ENCODE measurements at places on chromosomes 2 and 18. TPM values are rescaled to one million over a fixed set of nuclear protein-coding genes. Genes with fewer than 3 reads are reported as not detected.

ALPG gene
- not detected for polyA plus RNA-seq

ANKRD29 gene
- 14.8 TPM for polyA plus RNA-seq

SERPINB2 gene
- polyA plus RNA-seq: 241 TPM

EPB41L3 gene
- polyA plus RNA-seq: 28.7 TPM

ENOSF1 gene
- 75.1 TPM for polyA plus RNA-seq

SPATA3 gene
- polyA plus RNA-seq: not detected

METTL21A gene
- polyA plus RNA-seq: 6.6 TPM

DCC gene
- polyA plus RNA-seq: not detected

DSG3 gene
- 130 TPM for polyA plus RNA-seq

CYS1 gene
- 0.29 TPM for polyA plus RNA-seq

GCG gene
- polyA plus RNA-seq: 0.14 TPM

PPP1R1C gene
- 1.1 TPM for polyA plus RNA-seq

CIB4 gene
- polyA plus RNA-seq: not detected

DES gene
- 686 TPM for polyA plus RNA-seq

MEIS1 gene
- 30.4 TPM for polyA plus RNA-seq

IL1B gene
- 4.3 TPM for polyA plus RNA-seq

SERPINB11 gene
- 11.7 TPM for polyA plus RNA-seq

CABYR gene
- polyA plus RNA-seq: 0.92 TPM

BARD1 gene
- 5.1 TPM for polyA plus RNA-seq

KCNK3 gene
- polyA plus RNA-seq: 0.76 TPM

DIPK1C gene
- polyA plus RNA-seq: 0.02 TPM

PRSS56 gene
- polyA plus RNA-seq: not detected

ERFE gene
- polyA plus RNA-seq: 0.38 TPM

MYOM1 gene
- 1.6 TPM for polyA plus RNA-seq

COQ10B gene
- 12.0 TPM for polyA plus RNA-seq

HMSD gene
- 0.26 TPM for polyA plus RNA-seq

ZNF892 gene
- polyA plus RNA-seq: 0.35 TPM

OXER1 gene
- polyA plus RNA-seq: 2.5 TPM

IL36A gene
- polyA plus RNA-seq: 243 TPM

RUFY4 gene
- 0.52 TPM for polyA plus RNA-seq

ZNF521 gene
- 1.2 TPM for polyA plus RNA-seq

SMYD1 gene
- polyA plus RNA-seq: 0.10 TPM

CD8A gene
- 4.2 TPM for polyA plus RNA-seq
